ENCODE measurements at places on chromosomes 2 and 18.

DNA sequence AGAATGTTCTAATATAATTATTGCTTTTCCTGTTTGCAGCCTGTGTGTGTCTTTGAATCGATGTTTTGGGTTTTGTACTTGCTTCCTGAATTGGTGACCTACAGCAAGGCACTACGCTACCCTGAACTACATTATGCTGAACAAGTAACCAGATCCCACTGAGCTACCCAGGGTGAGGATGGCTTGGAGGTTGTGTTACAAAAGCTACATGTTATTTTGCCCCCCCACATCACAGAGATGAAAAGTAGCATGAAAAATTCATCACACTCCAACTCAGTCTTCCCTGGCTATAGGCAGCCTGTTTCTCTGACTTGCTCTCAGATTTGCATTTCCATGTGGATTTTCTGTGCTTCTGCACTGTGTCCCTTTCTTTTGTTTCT, 162.1 kb downstream of the LDLRAD4 start:
- no peak for DNase-seq

GRCh38 chr18:32200766-32201165, 10.9 kb downstream of the MEP1B start:
- no peak for DNase-seq

DNA sequence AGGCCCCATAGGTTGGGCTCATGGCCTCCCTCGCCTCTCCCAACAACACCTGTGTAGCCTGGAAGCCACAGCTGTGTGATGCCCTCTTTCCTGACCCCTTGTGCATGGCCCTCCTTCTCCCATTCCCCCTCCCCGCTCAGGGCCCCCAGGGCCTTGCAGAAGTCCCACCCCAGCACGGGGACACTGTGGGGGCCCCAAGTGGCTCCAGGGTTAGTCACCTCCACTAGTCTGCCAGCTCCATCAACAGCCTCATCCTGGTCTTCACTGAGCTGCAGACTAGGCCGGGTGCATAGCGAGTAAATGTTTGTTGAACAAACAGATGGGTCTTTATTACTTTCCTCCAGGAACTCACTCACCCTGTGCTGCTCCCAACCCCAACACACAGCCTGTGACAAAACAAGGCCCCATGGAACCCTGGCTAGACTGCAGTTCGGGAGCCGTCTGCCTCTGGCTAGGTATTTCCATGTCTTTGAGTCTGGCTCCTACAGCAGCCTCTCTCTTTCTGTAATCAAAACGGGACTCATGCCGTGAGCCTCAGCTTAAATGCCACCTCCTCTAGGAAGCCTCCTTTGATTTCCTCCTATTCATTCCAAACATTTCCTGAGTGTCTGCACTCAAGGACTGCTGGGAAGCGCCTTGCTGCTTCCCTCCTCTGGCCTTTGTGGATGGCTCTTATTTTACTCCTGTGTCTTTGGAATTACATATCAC, 109.9 kb upstream of the ID2 start:
- no peak for DNase-seq

DNA sequence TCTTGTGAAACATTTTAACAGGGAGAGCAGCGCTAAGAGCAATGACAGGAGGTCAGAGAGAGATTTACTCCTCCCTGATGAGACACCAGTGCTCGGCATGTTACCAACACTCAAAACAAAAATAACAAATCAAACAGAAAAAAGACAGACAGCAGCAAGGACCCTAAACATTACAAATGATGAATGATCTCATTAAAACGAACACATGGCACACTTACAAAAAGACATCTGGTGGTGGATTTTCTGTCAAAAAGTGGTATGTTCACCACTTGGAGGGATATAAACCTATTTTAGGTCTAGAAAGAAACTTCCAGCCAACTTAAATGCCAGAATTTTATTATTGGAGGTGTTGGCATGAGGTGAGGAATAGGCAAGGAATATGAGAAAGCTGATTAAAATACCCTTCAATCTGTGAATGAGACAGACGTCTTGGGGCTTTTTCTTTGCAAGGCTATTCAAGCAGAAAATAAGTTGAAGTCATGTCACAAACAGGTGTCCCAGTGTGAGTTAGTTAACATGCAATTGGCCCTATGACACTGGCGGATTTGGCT, 112.8 kb downstream of the PRELID3A start:
- no peak for DNase-seq

GRCh38 chr2:146455325-146455724, 1389.5 kb upstream of the ACVR2A start:
- no peak for DNase-seq

DNA sequence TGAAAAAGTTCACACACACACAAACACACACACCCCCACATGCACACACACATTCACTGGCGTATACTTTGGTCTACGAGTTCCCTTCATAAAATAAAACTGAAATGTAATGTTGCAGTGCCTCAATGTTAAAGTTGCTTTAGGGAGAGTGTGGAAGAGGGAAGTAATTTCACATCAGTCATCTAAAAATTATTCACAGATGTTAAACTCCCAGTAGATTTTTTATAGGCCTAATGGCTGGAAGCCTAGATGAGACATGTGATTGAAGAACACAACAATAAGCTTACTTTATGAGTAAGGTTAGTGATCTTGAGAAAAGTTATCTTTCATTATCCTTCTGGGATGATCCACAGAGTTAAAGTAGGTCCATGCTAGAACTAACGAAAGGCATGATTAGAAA, 506.7 kb upstream of the CNTNAP5 start:
- DNase-seq = no peak

DNA sequence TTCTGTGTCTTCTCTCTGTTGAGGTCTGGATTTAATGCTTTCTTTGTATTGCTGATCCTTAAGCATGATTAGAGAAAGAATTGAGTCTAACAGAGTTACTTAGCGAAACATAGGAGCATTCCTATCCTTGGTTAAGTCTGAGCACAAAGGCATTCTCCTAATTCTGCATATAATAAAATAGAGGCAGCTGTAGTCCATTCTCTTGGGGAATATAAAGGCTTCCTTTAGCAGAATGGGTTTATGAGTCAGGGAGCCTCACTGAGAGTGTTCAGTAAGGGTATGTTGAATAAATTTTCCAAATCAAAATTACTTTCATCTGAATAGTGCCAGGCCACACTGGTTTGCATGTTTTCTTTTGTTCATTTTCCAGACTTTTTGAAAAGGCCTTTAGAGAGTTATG, 101.5 kb downstream of the GALNT1 start:
- no peak for DNase-seq

GRCh38 chr2:160974803-160975202, 185.4 kb upstream of the TANK start:
- DNase-seq = no peak

DNA sequence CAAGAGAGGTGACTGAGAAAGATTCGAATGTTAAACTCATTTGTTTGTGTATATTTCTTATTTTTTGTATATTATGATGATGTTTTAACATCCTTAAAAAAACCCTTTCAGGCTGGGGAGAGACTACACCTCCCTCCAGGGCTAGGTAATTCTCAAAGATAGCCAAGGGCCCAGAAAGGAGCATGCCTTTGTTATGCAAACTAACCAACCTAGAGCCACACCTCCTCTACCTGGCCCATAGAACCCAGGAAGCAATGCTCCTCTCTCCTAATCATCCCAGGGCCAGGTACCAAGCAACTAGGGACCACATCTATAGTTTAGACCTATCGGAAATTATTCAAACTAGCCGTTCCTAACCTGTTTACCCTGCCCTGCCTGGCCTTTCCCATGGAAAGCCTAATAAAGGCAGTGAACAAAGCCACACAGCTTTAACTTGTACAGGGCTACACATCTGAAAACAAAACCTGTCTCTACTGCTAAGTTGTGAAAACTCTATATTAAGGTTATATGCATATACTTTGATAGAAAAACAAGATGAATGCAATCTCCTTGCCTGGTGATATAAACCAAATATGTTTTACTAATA, 79.7 kb downstream of the COLEC12 start:
- no peak for DNase-seq

- no peak for DNase-seq
These were observed 400.7 kb downstream of the NBAS start for GRCh38 chr2:15160201-15160991.

- no peak for DNase-seq
These were observed 625.2 kb downstream of the CPS1 start for GRCh38 chr2:211181626-211182025.

DNA sequence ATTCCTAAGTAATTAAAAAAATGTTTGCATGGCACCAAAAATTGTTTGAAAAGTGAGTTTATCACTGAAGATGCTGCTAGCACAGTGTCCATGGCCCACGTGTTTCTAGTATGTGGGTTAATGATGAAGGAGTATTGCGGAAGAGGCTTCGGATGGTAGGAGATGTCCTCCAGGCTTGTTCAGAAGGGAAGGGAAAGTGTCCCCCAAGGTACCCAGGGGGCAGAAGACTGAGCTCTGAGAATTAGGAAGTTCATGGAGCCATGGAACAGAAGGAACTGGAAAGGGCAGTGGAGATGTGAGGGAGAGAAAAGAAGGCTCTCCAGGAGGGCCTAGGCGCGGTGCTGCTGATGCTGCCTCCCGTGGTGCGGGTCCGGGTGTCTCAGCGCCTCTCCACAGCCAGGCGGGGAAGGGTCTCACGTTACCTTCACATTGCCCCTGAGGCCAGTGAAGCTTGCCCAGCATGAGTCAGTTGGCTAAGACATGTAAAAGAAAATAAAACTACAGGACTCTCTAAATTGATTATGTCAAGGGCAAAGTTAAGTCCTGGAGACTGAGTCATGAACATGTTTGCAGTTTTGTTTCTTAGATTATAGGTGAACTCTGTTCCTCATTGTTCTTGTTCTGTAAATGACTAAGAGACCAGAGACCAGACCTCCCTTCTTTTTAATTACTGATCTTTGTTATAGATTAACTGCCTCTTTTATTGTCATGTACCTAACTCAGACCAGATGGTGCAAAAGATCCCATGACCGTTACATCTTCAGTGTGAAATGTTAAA, 89.0 kb downstream of the MTCL1 start:
- DNase-seq = no peak

GRCh38 chr2:119426801-119427395, 4.8 kb upstream of the TMEM37 start:
- no peak for DNase-seq

GRCh38 chr18:78758496-78758895, 221.1 kb upstream of the SALL3 start:
- DNase-seq = no peak

DNA sequence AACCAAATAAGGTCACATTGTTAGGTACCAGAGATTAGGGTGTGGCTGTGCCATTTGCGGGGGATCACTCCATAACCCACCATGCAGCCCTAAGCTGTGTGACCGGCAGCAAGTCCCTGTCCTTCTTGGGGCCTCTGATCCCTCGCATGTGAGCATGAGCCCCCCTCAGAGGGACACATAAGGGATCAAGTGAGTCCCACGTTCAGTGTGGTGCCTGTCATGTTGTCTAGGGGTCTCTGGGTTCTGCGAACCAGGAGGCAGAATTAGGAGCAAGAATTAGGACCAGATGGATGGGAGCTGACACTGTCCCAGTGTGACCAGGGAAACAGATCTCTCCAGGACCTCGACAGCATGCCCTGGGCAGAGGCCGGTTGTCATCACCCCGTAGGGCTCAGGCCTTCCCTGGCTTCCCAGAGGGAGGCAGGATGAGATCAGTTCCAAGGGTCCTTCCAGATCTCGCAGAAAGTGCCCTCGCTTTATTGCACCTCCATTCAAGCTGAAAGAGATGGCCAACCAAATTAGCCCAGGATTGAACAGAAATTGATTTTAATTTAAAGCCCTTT, 113.2 kb upstream of the OTOS start:
- no peak for DNase-seq

- no peak for DNase-seq
These were observed 47.4 kb upstream of the DNMT3A start for GRCh38 chr2:25389161-25389560.

- no peak for DNase-seq
These were observed 5.6 kb downstream of the BCL11A start for GRCh38 chr2:60547841-60548240.

DNA sequence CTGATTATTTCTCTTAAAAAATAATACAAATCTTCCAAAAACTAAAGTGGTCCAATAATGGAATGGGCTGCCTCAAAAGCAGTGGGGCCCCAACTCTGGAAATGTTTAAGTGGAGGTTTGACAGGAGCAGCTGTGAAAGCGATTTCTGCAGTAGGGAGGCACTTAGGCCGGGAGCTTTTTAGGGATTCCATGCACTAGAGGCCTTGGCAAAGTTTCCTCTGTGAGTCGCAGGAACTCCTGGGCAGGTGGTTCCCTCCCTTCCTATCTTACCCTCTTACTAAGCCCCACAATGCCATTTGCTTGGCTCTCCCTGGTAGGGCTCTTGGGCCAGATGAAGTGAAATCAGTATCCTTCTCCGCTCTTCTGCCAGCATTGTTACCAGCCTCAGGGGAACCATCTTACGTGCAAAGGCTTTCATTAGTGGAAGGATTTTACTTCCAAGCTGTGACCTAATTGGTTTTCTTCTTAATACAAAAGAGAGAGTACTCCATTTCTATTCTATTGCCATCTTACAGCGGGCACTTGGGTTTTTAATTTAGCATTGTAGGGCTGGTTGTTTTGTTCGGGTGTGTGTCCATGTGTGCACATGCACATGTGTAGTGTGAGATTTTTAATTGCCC, 34.3 kb upstream of the C18orf32 start:
- no peak for DNase-seq

- DNase-seq = no peak
These were observed 19.0 kb upstream of the DUSP19 start for GRCh38 chr2:183059561-183059960.

DNA sequence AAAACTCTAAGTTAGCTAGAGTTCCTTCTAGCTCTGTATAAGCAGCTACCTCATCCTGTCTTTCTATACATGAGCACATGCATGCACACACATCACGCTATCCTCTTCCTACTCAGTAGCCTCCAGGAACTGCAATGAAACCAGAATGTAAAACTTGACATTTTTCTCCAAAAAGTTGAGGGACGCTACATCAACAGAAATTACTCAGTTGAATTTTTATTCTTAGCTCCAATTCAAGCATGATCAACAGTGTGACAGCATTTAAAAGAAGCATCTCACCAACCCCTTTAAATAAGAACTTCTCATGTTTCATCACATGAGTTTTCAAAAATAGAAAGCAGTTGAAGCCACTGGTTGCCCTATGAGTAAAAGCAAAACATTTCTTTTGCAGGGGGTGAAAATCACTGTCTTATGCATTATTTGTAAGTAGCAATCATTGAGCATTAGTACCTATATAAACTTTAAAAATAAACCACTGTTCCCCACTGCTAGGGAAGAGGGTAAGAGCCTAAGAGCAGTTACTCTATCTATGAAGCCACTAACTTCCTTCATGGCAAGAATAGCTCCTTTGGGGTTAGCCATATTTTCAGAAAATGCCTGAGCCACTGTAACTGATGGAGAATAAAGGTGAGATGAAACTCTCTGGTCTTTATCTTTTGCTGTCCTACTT, 77.9 kb upstream of the ARL5A start:
- no peak for DNase-seq

- DNase-seq = no peak
These were observed 288.5 kb downstream of the TNS1 start for GRCh38 chr2:217714287-217714751.

GRCh38 chr2:202555356-202555755, 79.4 kb upstream of the FAM117B start:
- DNase-seq = peak; percentile 24

- DNase-seq = no peak
These were observed 45.8 kb downstream of the MAP4K4 start for GRCh38 chr2:101743288-101743687.

GRCh38 chr2:8767324-8767723, 70.1 kb downstream of the KIDINS220 start:
- DNase-seq = no peak

- DNase-seq = no peak
These were observed 35.2 kb upstream of the STPG4 start for GRCh38 chr2:47190188-47190881.

Measured in activated T-cell treated with anti-CD3 and anti-CD28 coated beads, Interleukin-2, amount 50 U/mL, for 72 hours (primary cell).